ENCODE measurements at places on chromosomes 7 and 10.

GRCh38 chr7:47659664-47660462, 78.0 kb upstream of the TNS3 start:
- no peak for DNase-seq

GRCh38 chr10:108450280-108450679, 1285.8 kb upstream of the SORCS1 start:
- DNase-seq = no peak

GRCh38 chr10:65847436-65848230, 1078.2 kb upstream of the LRRTM3 start:
- no peak for DNase-seq

DNA sequence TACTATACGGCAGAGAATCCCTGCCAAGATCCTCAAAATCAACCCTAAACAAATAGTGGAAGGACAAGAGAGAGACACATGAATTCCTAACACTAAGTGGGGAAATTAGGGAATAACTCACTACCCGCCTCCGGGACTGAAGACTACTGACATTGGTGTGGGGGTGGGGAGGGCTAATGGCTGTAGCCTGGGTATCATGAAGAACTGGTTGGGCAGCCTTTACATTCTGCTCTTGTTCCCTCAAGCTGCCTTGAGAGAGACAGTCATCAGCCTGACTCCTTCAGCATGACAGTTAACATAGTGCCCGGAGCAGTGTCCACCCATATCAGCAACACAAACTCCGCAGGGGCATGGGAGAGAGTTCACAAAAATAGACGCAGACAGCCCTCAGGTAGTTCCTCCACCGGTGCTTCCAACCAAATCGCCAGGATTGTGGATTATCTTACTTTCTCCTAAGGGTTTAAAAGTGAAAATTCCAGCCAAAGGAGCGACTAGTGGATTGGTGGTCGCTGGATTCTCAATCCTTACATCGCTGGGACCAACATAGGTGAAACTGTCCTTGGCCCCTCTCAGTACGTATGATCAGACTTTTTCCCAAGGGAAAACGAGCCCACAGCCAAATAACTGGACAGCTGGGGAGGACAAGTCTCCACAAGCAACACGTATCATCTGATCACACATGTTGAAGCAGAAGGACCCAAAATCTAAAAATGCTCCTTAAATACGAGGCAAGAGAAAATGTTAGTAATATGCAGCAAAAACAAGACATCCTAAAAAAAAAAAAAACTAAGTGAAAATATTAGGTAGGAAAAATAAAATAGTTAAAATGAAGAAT, 22.6 kb downstream of the TMEM254 start:
- no peak for DNase-seq

GRCh38 chr10:6578795-6579182, 1.3 kb downstream of the PRKCQ start:
- DNase-seq = no peak
